Endothelial cell of umbilical vein (primary cell): ENCODE measurements at places on chromosomes 6 and 20.

DNA sequence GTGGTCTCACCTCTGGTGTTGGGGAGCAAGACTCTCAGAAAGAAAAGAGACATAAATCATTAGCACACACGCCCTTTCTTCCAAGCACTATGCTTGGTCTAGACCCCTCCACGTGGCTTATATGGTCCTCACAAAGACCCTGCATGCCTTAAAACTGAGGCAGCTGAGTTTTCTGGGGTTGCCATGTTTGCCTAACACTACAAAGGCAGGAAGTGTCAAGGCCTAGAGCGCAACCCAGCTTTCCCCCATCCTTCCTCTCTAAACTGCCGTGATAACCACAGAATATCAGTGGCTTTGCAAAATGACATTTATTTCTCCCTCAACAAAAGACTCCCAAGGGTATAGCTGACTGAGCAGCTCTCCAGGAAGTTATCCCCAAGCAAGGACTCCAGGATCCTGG is 146.5 kb upstream of the TOP1 start:
- no peak for DNase-seq
- no peak overlapping the region for H3K27ac ChIP-seq
- H3K4me3 ChIP-seq, result no peak overlapping the region
- no peaks in the 10 kb centered on the region for H3K36me3 ChIP-seq
- H3K27me3 ChIP-seq, result no peaks in the 10 kb centered on the region

DNA sequence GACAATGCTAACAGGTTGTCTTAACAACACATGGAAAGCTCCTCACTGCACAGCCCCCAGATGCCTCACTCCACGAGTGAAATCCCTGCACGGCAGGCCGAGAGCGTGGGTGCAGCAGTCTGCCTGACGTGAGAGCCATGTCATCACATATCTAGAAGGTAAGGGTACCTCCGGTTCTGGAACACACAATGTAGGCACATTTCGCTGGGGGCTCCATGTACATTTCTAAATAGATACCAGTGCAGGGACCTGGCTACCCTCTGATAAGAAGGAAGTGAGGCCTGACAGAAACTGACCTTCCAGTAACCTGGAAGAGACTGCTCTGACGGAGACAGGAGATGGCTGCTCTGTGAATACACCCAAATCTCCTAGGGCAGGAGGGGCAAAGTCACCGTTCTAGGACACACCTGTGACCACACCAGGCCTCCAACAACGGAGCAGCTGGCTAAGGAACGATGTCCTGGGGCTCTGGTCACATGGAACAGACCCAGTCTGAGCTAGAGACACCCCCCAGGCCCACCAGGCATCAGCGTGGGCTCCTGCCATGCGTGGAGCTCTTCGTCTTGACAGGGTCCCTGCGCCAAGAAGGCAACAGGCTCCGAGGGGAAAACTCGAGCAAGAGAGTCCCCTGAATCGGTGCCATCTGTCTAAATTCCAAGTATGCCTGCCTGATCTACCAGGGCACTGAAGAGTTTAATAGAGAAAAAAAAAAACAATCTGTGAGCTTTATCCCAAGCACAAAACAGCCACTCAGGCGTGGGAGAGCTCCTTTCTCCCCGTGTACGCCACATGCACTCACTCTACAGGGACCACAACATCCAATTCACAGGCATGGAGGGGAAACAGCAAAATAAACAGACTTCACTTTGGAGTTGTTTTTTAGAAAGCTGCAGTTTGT is 27.5 kb downstream of the RNASET2 start:
- DNase-seq, result no peak
- no peaks in the 10 kb centered on the region for H3K27me3 ChIP-seq
- H3K36me3 ChIP-seq, result no peaks in the 10 kb centered on the region
- no peaks in the 10 kb centered on the region for H3K4me1 ChIP-seq
- H3K4me3 ChIP-seq, result no peak overlapping the region
- H3K27ac ChIP-seq, result no peak overlapping the region

DNA sequence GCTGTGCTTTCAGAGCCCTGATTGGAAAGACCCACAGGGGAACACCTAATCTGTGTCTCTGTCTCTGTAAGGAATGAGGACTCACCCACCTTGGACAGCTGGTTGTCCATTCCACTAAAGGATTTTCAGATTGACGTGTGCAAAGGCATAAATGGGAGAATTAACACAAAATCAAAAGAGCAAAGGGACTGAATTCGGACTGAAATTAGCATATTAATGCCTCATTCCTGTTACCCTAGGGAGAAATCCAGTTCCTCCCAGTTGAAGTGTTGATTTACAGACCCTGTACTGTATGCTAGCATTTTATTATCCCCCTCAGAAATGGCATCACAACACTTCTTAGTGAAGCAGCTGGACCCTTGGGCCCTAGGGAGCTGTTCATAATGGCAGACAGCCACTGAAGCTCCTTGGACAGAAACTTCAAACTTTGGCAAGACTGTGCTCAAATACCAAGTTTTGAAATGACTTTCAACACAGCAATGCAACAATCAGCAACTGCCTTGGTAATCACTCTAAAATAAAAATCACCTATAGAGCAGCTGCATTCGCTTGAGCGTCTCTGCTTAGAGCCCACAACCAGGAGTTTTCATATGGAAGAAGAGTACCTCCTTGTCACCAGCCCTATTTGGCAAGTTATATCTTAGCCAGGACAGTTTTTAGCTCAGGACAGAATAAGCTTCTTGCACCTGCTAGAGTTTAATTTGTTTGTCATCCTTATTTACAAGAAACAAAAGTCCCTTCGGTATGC is 118.1 kb downstream of the TRDN start:
- no peak overlapping the region for H3K4me3 ChIP-seq
- peaks cover 2% of the 10 kb centered on the region for H3K27me3 ChIP-seq
- DNase-seq, result no peak
- no peak overlapping the region for H3K27ac ChIP-seq

GRCh38 chr6:116217069-116217468 is 36.8 kb downstream of the TSPYL4 start:
- peak; percentile 61 for DNase-seq
- H3K4me1 ChIP-seq, result peaks cover 9% of the 10 kb centered on the region
- no peak overlapping the region for H3K27ac ChIP-seq

- DNase-seq, result no peak
- no peaks in the 10 kb centered on the region for H3K27me3 ChIP-seq
- peaks cover 25% of the 10 kb centered on the region for H3K36me3 ChIP-seq
- H3K27ac ChIP-seq, result no peak overlapping the region
- H3K4me1 ChIP-seq, result peaks cover 5% of the 10 kb centered on the region
Observed at GRCh38 chr20:38894091-38894847, 31.9 kb upstream of the FAM83D start.

GRCh38 chr6:168934660-168935627 is 318.7 kb downstream of the THBS2 start:
- no peaks in the 10 kb centered on the region for H3K27me3 ChIP-seq
- H3K4me1 ChIP-seq, result no peaks in the 10 kb centered on the region
- H3K36me3 ChIP-seq, result no peaks in the 10 kb centered on the region
- no peak overlapping the region for H3K27ac ChIP-seq
- no peak overlapping the region for H3K4me3 ChIP-seq

GRCh38 chr6:163659803-163660202 is 245.3 kb downstream of the QKI start:
- H3K27ac ChIP-seq, result no peak overlapping the region
- DNase-seq, result no peak
- no peaks in the 10 kb centered on the region for H3K4me1 ChIP-seq
- H3K27me3 ChIP-seq, result no peaks in the 10 kb centered on the region
- H3K4me3 ChIP-seq, result no peak overlapping the region

GRCh38 chr20:53527196-53527595 is 66.4 kb downstream of the ZNF217 start:
- no peak for DNase-seq
- no peak overlapping the region for H3K27ac ChIP-seq
- H3K4me3 ChIP-seq, result no peak overlapping the region
- H3K36me3 ChIP-seq, result no peaks in the 10 kb centered on the region
- no peaks in the 10 kb centered on the region for H3K4me1 ChIP-seq
- H3K27me3 ChIP-seq, result no peaks in the 10 kb centered on the region

DNA sequence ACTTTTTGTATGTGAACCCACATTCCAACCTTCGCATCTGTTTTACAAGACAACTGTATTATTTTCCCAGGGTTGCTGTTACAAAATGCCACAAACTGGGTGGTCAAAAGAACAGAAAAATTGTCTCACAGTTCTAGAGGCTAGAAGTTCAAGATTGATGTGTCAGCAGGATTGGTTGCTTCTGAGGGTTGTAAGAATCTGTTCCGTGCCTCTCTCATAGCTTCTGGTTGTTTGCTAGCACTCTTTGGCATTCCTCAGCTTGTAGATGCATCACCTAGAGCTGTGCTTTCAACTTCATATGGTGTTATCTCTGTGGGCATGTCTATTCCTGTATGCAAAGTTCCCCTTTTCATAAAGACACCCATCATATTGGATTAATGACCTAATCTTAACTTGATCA is 1067.2 kb downstream of the EPHA7 start:
- no peaks in the 10 kb centered on the region for H3K27me3 ChIP-seq
- H3K36me3 ChIP-seq, result no peaks in the 10 kb centered on the region
- H3K4me1 ChIP-seq, result no peaks in the 10 kb centered on the region
- H3K4me3 ChIP-seq, result no peak overlapping the region
- H3K27ac ChIP-seq, result no peak overlapping the region

DNA sequence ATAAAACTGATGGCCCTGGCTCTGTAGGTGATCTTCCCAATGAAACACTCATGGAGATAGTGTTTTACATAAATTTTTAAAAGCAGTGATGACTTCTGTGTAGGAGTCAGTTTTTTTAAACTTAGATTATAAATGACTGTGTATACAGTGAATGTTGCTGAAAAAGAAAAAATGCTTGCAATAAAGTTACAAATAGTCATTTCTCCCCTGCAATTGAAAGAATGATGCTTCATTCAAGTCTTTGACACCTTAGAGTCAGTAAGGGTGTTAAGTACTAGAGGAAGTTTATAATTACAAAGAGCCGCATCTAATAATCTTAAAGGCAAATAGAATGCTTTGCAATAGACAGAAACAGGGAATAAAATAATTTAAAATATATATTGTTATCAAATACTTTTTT is 27.6 kb downstream of the ZNF292 start:
- H3K36me3 ChIP-seq, result no peaks in the 10 kb centered on the region
- no peaks in the 10 kb centered on the region for H3K4me1 ChIP-seq
- DNase-seq, result no peak
- H3K27me3 ChIP-seq, result no peaks in the 10 kb centered on the region
- H3K27ac ChIP-seq, result no peak overlapping the region

- DNase-seq, result no peak
- H3K27me3 ChIP-seq, result no peaks in the 10 kb centered on the region
- no peak overlapping the region for H3K4me3 ChIP-seq
Observed at GRCh38 chr6:106452628-106453027, 92.1 kb downstream of the CRYBG1 start.

DNA sequence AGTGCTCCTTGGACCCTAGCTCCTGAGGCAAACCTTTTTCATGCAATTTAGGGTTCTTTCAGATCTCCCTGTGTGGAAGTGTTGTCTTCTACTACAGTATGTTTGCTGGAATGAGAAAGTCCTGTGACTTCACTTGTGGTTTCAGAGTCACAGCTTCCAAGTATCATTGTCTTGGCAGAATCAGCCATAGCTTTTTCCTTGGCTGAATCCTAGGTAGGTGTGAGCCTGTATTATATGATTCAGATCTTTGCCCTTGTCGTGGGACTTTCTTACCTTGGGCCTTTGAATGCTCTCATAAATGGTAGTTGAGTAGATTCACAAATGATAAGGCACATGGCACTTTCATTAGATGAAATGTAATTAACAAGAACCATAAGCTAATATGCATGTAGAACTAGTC is 16.5 kb downstream of the CARMIL1 start:
- H3K36me3 ChIP-seq, result no peaks in the 10 kb centered on the region
- H3K4me3 ChIP-seq, result no peak overlapping the region
- no peak overlapping the region for H3K27ac ChIP-seq
- no peaks in the 10 kb centered on the region for H3K4me1 ChIP-seq

DNA sequence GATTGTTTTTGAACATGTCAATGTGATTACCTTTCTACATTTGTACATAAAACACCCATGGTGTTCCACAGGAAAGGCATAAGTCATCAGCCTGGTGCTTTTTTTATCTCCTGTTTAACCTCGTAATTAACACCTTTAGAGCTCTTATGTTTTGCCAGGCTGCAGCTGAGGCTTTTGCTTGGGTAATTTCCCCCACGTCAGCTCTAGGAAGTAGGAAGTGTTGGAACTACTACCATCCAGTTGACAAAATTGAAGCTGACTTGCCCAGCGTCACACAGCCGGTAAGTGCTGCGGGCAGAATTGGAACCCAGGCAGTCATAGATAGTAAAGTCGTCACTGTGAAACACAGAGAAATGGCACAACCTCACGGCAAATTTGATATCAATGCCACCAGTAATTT is 86.6 kb upstream of the BMP2 start:
- no peak overlapping the region for H3K4me3 ChIP-seq
- no peak overlapping the region for H3K27ac ChIP-seq
- H3K36me3 ChIP-seq, result no peaks in the 10 kb centered on the region
- no peaks in the 10 kb centered on the region for H3K27me3 ChIP-seq

- H3K4me1 ChIP-seq, result peaks cover 12% of the 10 kb centered on the region
- H3K36me3 ChIP-seq, result no peaks in the 10 kb centered on the region
- no peak for DNase-seq
- H3K4me3 ChIP-seq, result no peak overlapping the region
Observed at GRCh38 chr6:122697458-122697857, 82.1 kb upstream of the FABP7 start.

DNA sequence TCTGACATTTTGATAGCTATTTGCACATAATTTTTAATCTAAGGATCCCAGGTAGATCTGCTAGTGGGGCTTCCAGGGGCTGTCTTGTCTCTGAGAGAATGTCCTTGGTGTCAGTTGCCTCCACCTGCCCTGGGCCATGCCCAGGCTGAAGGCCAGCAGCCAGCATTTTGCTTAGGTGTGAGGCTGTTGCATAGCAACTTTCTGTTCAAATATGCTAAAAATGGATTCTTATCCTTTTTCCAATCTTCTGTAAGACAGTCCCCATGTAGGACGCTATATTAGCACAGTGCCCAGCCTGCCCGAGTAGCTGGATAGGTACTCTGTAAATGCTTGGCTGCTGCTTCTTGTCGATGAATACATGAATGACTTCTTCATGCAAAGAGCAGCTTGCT is 62.5 kb upstream of the CITED2 start:
- H3K27me3 ChIP-seq, result no peaks in the 10 kb centered on the region
- no peak for DNase-seq
- no peak overlapping the region for H3K27ac ChIP-seq
- H3K4me1 ChIP-seq, result no peaks in the 10 kb centered on the region

- peaks cover 9% of the 10 kb centered on the region for H3K4me1 ChIP-seq
- no peaks in the 10 kb centered on the region for H3K27me3 ChIP-seq
- DNase-seq, result no peak
- no peak overlapping the region for H3K4me3 ChIP-seq
Observed at GRCh38 chr6:7048894-7049293, 58.9 kb upstream of the RREB1 start.

GRCh38 chr6:6980999-6981597 is 126.7 kb upstream of the RREB1 start:
- H3K4me1 ChIP-seq, result no peaks in the 10 kb centered on the region
- no peaks in the 10 kb centered on the region for H3K27me3 ChIP-seq
- H3K4me3 ChIP-seq, result no peak overlapping the region
- no peak overlapping the region for H3K27ac ChIP-seq
- DNase-seq, result no peak

DNA sequence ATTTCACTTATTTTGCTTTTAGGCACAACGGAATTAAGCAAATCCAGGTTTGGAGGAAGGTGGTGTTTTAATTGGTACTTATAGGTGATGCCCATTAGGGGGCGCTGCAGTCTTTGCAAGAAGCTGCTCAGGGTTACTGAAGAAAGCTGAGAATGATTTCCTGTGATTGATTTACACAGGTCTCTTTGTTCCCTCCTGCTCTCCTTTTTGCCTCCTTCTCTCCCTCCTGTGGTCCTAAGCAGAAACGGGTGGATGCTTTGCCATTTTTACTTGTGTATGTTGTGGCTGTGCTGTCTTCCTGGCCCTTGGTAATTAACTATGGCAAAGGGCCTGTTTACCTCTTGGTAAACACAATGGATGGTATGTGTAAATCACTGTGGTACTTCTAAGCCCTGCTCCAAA is 97.8 kb downstream of the ANKS1A start:
- peak overlapping the region; percentile 8 for H3K27ac ChIP-seq
- DNase-seq, result peak; percentile 81
- no peak overlapping the region for H3K4me3 ChIP-seq
